ENCODE measurements at places on chromosomes 12 and 14. TPM values are rescaled to one million over a fixed set of nuclear protein-coding genes. Genes with fewer than 3 reads are reported as not detected.

The CCDC197 gene
- total RNA-seq: not detected

The NANOG gene
- total RNA-seq: not detected

- no peak for DNase-seq
- peak overlapping the region; percentile 93 for H3K27ac ChIP-seq
- H3K4me1 ChIP-seq: peaks cover 29% of the 10 kb centered on the region
- peaks cover 22% of the 10 kb centered on the region for H3K36me3 ChIP-seq
Observed at GRCh38 chr14:90255871-90256270, 482 bp upstream of the PSMC1 start.

The OR6C2 gene
- total RNA-seq: not detected

The PRPH gene
- total RNA-seq: not detected

The RAD9B gene
- total RNA-seq: 1.5 TPM

DNA sequence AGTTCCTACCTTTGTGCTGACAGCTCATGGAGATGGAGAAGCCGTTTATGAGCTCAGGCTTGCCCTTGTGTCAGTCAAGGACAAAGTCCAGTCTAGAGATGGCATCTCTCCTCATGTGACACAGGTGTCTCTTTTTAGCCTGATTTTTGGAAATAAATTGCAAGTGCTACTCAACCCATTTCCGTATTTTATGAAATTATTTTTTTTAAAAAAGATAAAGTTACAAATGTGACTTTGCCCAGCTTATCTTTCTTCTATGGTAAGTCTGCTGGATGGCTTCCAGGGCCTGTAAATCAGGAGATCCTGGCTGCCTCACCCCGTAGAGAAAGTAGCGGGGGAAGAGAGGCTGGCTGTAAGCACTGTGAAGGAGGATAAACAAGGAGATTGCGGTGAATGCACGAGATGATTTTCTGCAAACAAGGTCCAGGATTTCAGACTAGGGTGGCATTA is 169.7 kb downstream of the MYRFL start:
- DNase-seq: no peak
- no peak overlapping the region for H3K27ac ChIP-seq
- H3K36me3 ChIP-seq: no peaks in the 10 kb centered on the region
- no peak overlapping the region for H3K4me3 ChIP-seq
- H3K4me1 ChIP-seq: no peaks in the 10 kb centered on the region
- H3K27me3 ChIP-seq: peaks cover 9% of the 10 kb centered on the region

The HAL gene
- total RNA-seq: 0.32 TPM

The STON2 gene
- 0.14 TPM for total RNA-seq

The GPRC5D gene
- not detected for total RNA-seq

DNA sequence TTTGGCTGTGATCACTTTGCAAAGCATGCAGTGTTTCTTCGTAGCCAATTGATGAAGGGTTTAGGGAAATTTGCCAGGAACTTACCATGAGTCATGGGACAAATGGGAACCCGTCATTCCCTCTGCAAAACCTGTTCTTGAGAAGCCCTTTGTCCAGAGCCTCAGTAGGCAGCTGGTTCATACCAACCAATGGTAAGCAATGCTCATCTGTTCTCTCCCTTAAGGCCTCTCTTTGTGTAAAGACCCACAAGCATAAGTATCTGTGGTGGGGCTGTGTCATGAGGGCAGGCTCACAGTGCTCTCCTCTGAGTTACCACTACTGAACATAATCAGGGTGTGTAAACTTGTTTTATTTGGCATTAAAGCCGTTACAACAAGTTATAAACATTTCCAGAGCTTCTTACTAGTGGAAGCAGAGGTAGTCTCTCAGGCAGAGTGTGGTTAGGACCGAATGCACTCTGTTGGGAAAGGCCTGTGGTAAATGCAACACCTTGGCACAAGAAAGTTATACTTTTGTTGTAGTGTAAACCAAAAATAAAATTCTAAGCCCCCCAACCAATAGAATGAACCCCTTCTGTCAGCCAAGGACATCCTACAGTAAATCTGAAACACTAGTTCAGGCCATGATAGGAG is 119.8 kb downstream of the SINHCAF start:
- H3K4me3 ChIP-seq: no peak overlapping the region
- peaks cover 23% of the 10 kb centered on the region for H3K4me1 ChIP-seq
- H3K27me3 ChIP-seq: peaks cover 15% of the 10 kb centered on the region
- H3K36me3 ChIP-seq: no peaks in the 10 kb centered on the region
- no peak overlapping the region for H3K27ac ChIP-seq

The PAX9 gene
- total RNA-seq: not detected

- H3K4me3 ChIP-seq: no peak overlapping the region
- H3K4me1 ChIP-seq: no peaks in the 10 kb centered on the region
- H3K27me3 ChIP-seq: peaks cover 5% of the 10 kb centered on the region
- H3K36me3 ChIP-seq: no peaks in the 10 kb centered on the region
Observed at GRCh38 chr14:53902307-53902706, 54.3 kb downstream of the BMP4 start.

The PLCZ1 gene
- not detected for total RNA-seq

The CMA1 gene
- total RNA-seq: 1.2 TPM

The TOMM20L gene
- not detected for total RNA-seq

The CCDC175 gene
- not detected for total RNA-seq

The SLC5A8 gene
- not detected for total RNA-seq

DNA sequence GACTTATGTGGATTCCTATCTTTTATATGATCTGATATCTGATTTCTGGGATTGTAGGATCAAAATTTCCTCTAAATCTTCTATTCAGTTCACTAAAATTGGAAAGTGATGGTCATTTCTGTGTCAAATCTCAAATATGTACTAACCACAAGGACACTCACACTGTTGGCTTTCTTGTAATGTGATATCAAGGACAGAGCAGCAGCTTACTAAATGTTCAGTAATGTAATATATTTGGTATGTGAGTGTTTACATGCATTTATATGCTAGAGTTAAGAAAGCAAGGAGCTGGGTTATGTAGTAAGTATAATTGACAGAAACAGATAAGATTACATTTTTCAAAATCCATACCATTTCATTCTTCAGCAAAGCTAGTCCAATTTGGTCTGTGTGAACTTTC is 16.5 kb downstream of the PUS7L start:
- H3K27ac ChIP-seq: no peak overlapping the region
- H3K36me3 ChIP-seq: peaks cover 38% of the 10 kb centered on the region
- no peaks in the 10 kb centered on the region for H3K27me3 ChIP-seq
- no peak overlapping the region for H3K4me3 ChIP-seq
- no peaks in the 10 kb centered on the region for H3K4me1 ChIP-seq

- no peak for DNase-seq
- H3K4me3 ChIP-seq: no peak overlapping the region
- H3K27ac ChIP-seq: no peak overlapping the region
- peaks cover 26% of the 10 kb centered on the region for H3K4me1 ChIP-seq
- H3K27me3 ChIP-seq: no peaks in the 10 kb centered on the region
Observed at GRCh38 chr12:104131609-104132008, 6.4 kb downstream of the NFYB start.

DNA sequence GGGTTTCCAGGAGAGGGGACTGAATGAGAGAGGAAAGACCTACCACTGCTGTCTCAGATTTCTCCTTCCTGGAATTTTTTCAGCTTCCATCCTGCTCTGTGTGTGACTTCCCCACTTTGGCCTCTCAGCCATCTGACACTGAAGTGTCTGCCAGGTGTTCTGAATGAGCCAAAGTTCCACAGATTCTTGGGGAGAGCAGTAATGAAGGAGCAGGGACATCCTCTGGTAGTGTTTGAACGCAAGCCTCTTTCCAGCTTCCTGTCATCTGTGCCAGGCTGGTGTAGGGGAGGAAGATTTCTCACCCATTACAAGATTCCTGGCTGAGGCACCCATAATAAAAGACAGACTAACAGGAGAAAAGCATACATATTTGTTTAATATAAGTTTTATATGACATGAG is 141.7 kb upstream of the NRXN3 start:
- H3K36me3 ChIP-seq: no peaks in the 10 kb centered on the region
- no peak overlapping the region for H3K4me3 ChIP-seq
- no peak overlapping the region for H3K27ac ChIP-seq
- no peaks in the 10 kb centered on the region for H3K4me1 ChIP-seq

DNA sequence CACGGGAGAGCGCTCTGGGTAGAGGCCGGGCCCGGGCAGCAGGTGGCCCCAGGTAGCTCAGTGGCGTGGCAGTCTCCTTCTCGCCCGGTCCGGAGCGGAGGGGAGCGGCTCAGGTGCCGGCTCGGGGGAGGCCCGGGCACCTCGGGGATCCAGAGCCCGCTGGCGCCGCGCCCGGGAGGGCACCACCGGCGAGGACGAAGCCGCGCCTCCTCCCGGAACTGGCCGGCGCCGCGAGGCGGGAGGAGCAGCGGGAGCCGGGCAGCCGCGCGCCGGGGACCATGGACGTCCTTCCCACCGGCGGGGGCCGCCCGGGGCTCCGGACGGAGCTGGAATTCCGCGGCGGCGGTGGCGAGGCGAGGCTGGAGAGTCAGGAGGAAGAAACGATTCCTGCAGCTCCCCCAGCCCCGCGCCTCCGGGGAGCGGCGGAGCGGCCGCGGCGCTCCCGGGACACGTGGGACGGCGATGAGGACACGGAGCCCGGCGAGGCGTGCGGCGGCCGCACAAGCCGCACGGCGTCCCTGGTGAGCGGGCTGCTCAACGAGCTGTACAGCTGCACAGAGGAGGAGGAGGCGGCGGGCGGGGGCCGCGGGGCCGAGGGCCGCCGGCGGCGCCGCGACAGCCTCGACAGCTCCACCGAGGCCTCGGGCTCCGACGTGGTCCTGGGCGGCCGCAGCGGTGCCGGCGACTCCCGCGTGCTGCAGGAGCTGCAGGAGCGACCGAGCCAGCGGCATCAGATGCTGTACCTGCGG is 21.5 kb upstream of the GNS start:
- peak overlapping the region; percentile 74 for H3K4me3 ChIP-seq
- DNase-seq: peak; percentile 21
- H3K4me1 ChIP-seq: peaks cover 12% of the 10 kb centered on the region
- H3K36me3 ChIP-seq: peaks cover 4% of the 10 kb centered on the region
- no peak overlapping the region for H3K27ac ChIP-seq

GRCh38 chr12:8680533-8680932 is 17.3 kb upstream of the RIMKLB start:
- no peak overlapping the region for H3K27ac ChIP-seq
- peaks cover 4% of the 10 kb centered on the region for H3K4me1 ChIP-seq
- H3K27me3 ChIP-seq: no peaks in the 10 kb centered on the region

- no peak for DNase-seq
- no peak overlapping the region for H3K4me3 ChIP-seq
- no peaks in the 10 kb centered on the region for H3K27me3 ChIP-seq
- no peak overlapping the region for H3K27ac ChIP-seq
- H3K4me1 ChIP-seq: no peaks in the 10 kb centered on the region
- H3K36me3 ChIP-seq: peaks cover 1% of the 10 kb centered on the region
Observed at GRCh38 chr14:92970271-92970670, 47.3 kb downstream of the CHGA start.

DNA sequence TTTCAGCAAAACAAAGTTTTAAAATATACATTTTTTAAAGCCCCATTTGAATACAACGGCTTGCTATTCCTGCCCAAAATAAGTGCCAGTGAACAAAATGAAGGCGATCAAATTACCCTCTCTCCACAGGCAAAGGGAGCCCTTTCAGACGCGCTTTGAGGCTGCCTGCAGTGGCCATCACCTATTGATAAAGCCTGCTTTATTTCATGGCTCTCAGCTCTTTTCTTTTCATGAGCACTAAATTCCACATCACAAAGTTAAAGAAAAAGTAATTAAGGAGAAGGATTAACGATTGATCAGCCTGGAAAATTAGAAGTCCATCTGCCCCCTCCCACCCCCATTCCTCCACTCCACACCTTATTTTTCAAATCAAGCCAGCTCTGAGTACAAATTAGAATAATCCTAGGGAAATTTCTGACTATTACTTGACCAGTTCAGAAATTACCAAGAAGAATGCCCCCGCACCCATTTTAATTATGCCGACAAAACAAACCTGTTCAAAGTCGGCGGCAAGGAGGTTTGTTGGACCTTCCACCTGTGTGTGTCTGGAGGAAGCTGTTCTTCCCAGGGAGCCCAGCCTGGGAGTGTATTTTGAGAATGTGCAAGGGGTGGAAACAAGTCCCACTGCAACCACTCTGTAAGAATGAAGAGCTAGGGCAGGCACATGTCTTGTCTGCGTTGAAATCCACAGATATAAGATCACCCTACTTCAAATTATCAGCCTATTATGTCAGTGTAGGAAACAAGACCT is 64.2 kb upstream of the RIC8B start:
- no peaks in the 10 kb centered on the region for H3K27me3 ChIP-seq
- H3K4me3 ChIP-seq: no peak overlapping the region
- DNase-seq: no peak
- no peaks in the 10 kb centered on the region for H3K4me1 ChIP-seq
- no peaks in the 10 kb centered on the region for H3K36me3 ChIP-seq

The OR6C74 gene
- total RNA-seq: not detected

DNA sequence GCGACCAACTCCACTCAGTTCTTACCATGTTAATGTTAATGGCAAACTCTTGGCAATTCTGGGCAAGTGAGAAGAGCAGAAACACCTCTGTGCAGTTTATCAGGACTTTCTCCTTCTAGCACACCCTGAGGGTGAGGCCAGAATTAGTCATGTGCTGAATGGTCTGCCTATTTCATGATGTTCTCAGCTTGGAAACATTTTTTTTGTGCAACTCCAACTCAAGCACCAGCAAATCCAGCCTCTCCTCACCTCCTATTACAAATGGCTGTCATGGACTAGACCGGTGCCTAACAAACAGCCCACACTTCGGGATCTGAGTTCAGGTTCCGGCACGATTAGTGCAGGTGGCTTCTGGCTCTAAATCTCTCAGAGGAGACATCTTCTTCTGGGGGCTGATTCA is 246.0 kb downstream of the ZFP36L1 start:
- H3K27me3 ChIP-seq: no peaks in the 10 kb centered on the region
- H3K36me3 ChIP-seq: no peaks in the 10 kb centered on the region
- no peak overlapping the region for H3K4me3 ChIP-seq
- H3K27ac ChIP-seq: no peak overlapping the region
- DNase-seq: no peak

GRCh38 chr14:80567905-80568536 is 356.7 kb upstream of the DIO2 start:
- peaks cover 7% of the 10 kb centered on the region for H3K4me1 ChIP-seq
- DNase-seq: no peak
- H3K27ac ChIP-seq: no peak overlapping the region
- H3K27me3 ChIP-seq: no peaks in the 10 kb centered on the region
- no peak overlapping the region for H3K4me3 ChIP-seq
- H3K36me3 ChIP-seq: no peaks in the 10 kb centered on the region

DNA sequence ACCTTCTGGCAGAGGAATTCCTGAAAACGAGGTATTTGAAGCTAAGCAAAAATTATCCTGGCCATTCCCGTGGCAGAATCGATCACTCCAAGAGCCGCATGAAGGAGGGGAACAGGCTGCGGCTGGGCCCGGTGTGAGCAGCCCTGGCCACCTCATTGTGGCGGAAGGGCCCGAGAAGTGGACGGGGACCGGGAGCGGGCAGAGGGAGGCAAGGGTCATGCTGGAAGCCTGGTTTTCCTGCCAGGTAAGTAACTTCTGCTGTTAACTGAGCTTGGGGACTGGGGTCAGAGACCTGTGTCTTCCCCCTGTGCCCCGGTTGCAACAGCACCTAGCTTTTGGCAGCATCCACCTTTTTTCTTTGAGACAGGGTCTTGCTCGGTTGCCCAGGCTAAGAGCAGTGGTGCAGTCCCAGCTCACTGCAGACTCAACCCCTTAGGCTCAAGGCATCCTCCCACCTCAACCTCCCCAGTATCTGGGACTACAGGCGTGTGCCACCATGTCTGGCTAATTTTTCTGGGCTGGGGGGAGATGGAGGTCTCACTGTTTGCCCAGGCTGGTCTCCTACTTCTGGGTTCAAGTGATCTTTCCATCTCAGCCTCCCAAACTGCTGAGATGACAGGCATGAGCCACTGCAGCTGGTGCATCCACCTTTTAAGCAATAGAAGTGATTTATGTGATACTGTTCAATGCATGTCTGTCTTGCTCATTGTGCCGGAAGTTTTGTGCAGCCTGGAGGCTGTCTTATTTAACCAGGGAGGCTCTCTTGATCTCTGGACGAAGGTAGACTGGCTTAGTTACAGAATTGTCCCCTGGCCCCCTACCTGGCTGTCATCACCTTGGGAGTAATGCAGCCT is 174.0 kb upstream of the MYL2 start:
- H3K27ac ChIP-seq: no peak overlapping the region
- H3K27me3 ChIP-seq: no peaks in the 10 kb centered on the region
- no peak overlapping the region for H3K4me3 ChIP-seq
- peaks cover 22% of the 10 kb centered on the region for H3K4me1 ChIP-seq
- no peaks in the 10 kb centered on the region for H3K36me3 ChIP-seq
